ENCODE measurements at places on chromosomes 2 and 18. TPM values are rescaled to one million over a fixed set of nuclear protein-coding genes. Genes with fewer than 3 reads are reported as not detected.

Gene RAB6C
- polyA plus RNA-seq, result not detected

DNA sequence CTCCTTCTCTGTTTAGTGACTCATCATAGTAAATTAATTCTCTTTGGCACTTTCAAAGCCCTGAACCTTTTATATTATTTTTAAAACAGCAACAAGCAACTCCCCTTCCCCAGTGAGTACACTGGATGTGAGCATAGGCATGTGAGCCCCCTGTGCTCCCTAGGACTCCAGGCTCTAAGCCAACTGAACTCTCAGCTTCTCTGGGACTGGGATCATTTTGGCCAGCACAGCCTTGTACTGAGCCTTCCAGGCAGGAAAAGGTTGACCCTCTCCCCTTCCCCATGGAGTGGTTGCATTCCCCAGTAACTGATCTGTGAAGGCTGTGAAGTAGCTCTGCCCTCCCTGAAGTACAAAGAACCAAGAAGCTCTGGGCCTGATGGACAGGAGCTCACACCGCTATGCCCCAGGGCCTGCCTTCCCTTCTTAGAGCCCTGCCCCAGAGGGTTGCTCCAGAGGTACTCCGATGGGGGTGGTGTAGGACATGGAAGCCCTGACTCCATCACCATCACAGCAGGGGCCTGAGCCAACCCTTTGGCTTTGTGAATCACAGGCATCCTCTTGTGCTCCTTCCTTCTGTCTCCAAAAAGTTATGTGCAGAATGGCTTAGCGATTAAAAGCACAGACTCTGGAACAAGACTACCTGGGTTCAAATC is 57.8 kb downstream of the ADD2 start:
- H3K27me3 ChIP-seq, result peaks cover 4% of the 10 kb centered on the region
- DNase-seq, result peak; percentile 54
- H3K36me3 ChIP-seq, result no peaks in the 10 kb centered on the region
- H3K4me1 ChIP-seq, result no peaks in the 10 kb centered on the region

- H3K27me3 ChIP-seq, result no peaks in the 10 kb centered on the region
- H3K27ac ChIP-seq, result no peak overlapping the region
- H3K4me3 ChIP-seq, result no peak overlapping the region
- DNase-seq, result no peak
- no peaks in the 10 kb centered on the region for H3K4me1 ChIP-seq
Observed at GRCh38 chr2:145258903-145259579, 739.1 kb upstream of the ZEB2 start.

GRCh38 chr18:36149514-36150289 is 20.0 kb downstream of the ELP2 start:
- no peak for DNase-seq
- no peak overlapping the region for H3K27ac ChIP-seq
- no peaks in the 10 kb centered on the region for H3K27me3 ChIP-seq

DNA sequence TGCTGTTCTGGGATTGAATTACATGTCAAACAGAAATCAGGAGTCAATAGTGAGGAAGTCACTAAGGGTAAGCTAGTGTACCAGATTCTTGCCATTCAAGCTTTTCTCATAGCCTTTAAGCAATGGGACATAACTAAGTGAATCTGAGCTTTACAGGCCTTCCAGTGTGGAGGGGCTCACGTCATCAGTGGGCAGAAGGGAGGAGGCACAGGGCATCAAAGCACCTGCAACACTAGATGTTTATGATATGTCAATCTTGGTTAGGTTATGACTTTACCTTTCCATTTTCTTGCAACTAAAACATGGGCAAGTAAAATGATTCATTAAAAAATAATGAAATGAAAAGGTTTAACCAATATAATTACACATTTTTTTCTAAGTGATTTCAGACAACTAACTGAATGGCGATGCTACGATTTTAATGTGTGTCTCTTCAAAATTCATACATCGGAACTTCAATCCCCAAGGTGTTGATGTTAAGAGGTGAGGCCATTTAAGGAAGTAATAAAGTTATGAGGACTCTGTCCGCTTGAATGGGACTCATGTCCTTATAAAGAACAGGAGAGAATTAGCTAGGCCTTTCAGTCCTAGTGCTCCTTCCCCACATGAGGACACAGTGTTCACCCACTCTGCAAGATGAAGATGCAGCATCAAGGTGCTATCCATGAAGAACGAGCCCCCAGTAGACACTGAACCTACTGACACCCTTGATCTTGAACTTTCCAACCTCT is 1169.2 kb upstream of the NXPH2 start:
- no peak for DNase-seq
- no peaks in the 10 kb centered on the region for H3K27me3 ChIP-seq
- H3K27ac ChIP-seq, result no peak overlapping the region

DNA sequence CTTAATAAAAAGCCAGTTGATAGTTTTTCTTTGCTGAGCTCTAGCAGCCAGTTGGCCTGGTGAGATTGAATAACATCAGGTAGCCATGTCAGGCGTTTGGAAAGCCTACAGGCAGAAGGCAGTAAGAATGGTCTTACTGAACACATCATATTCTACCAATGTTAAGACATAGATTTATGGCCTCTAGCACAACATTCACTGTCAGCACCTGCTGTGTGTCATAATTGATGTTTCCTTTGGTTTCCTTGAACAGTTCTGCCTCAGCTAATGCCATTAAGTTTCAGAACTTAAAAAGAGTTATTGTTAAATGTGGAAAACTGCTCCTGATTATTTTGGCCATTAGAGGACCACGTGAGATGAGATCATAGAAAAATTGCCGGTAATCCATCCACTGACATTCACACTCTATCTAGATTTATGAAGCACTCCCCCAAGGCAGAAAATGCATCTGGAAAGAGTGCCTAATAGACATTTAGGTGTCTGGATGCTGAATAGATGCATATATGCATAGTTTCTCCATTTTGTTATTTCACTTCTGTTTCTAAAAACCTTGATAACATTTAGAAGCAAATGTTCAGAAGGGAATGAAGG is 434.7 kb downstream of the PTPRM start:
- no peak overlapping the region for H3K4me3 ChIP-seq
- H3K4me1 ChIP-seq, result no peaks in the 10 kb centered on the region
- no peak overlapping the region for H3K27ac ChIP-seq
- no peaks in the 10 kb centered on the region for H3K36me3 ChIP-seq
- H3K27me3 ChIP-seq, result no peaks in the 10 kb centered on the region

DNA sequence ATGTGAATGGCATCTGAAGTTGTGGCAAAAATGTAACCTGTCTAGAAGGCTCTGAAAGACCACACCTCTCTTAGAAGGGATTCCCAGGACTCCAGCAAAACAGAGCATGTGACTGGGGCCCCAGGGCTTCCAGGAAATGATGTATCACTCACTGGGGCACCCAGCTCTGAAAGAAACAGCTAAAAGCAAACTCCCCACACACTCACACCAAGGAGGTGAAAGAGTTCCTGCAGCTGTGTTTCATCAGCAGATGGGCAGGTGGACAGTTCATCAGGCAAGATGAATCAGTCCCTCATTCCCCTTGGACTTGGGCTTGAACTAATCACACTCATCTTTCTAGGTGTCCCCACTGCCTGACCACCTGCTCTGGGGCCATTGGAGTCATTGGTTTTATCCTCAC is 76.2 kb downstream of the CCBE1 start:
- no peaks in the 10 kb centered on the region for H3K27me3 ChIP-seq
- H3K4me3 ChIP-seq, result no peak overlapping the region
- DNase-seq, result no peak
- no peak overlapping the region for H3K27ac ChIP-seq

- DNase-seq, result no peak
- H3K36me3 ChIP-seq, result no peaks in the 10 kb centered on the region
- H3K4me1 ChIP-seq, result peaks cover 89% of the 10 kb centered on the region
- H3K4me3 ChIP-seq, result no peak overlapping the region
Observed at GRCh38 chr2:160331258-160332025, 131.4 kb upstream of the ITGB6 start.

DNA sequence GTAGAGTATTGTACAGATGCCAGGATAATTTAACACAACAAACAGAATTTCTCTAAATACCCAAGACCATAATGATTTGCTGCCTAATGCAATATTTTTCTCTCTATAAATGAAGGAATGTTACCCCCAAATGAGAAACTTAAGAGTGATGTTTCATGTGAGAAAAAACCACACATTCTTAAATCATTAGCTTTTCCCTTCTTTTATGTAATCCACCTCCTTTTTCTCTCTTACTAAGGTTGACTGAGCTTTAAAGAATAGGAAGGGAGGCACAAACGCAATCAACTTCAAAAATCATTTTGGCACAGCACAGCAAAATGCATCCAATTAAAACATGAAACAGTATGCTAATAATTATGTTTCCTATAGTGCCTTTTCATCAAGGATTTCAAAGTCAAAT is 698.1 kb upstream of the CDH2 start:
- no peaks in the 10 kb centered on the region for H3K4me1 ChIP-seq
- no peak for DNase-seq
- H3K27me3 ChIP-seq, result no peaks in the 10 kb centered on the region
- H3K36me3 ChIP-seq, result no peaks in the 10 kb centered on the region

- no peak overlapping the region for H3K4me3 ChIP-seq
- no peaks in the 10 kb centered on the region for H3K36me3 ChIP-seq
- no peak for DNase-seq
- H3K4me1 ChIP-seq, result no peaks in the 10 kb centered on the region
- H3K27me3 ChIP-seq, result no peaks in the 10 kb centered on the region
Observed at GRCh38 chr18:59715966-59716369, 18.7 kb upstream of the CCBE1 start.

All from sigmoid colon (tissue), 7 donors.